Mesangial cell (primary cell): ENCODE measurements at places on chromosomes 12 and 14. TPM values are rescaled to one million over a fixed set of nuclear protein-coding genes. Genes with fewer than 3 reads are reported as not detected.

The PLEKHD1 gene
- total RNA-seq, result under 0.01 TPM in 2 replicates

The CLIP1 gene
- 29.8 and 37.8 TPM in 2 replicates for total RNA-seq

The TAS2R13 gene
- total RNA-seq, result 0.38 TPM in 1 of 2 replicates, not detected in the other

The BCL11B gene
- total RNA-seq, result 0.16 and 0.38 TPM in 2 replicates

The ADGRD1 gene
- 1.6 TPM in 1 of 2 replicates, not detected in the other for total RNA-seq

The RPGRIP1 gene
- not detected in 2 replicates for total RNA-seq
